Stimulated activated CD8-positive, alpha-beta memory T cell treated with anti-CD3 and anti-CD28 coated beads, Interleukin-2, amount 100 ng/mL, for 1 hour (primary cell): ENCODE measurements at places on chromosomes 11 and 22.

DNA sequence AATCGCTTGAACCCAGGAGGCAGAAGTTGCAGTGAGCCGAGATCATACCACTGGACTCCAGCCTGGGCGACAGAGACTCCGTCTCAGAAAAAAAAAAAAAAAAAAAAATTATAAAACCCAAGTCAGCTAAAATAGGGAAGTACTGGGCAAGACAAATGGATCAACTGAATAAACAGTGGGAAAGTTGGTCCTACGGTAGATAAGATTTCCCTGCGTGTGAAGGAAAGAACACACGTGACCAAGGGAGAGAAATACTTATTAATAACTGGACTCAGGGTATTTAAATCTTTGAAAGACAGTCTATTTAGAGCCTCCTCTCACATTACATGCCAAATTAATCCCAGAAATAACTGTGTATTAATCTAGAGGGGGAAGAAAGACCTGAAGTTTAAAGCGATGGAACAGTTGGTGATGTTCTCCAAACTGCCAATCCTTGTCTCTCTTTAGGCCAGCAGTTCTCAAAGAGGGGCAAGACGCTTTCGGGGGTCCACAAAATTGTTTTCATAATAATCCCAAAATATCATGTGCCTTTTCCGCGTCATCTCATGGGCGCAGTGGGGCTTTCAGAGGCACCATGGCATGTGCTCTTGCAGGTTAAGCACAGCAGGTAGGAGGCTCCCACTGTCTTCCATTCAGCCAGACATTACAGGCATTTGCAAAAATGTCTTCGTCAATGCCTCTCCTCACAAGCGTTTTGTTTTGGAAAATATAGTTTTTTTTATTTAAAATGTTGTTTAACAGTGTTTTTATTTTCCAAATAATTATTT, 6.6 kb downstream of the RTL6 start:
- DNase-seq: no peak

- DNase-seq: no peak
These were observed 10.4 kb upstream of the CDC42BPG start for GRCh38 chr11:64854534-64855502.

GRCh38 chr11:126210871-126211235, 597 bp downstream of the RPUSD4 start:
- DNase-seq: no peak

DNA sequence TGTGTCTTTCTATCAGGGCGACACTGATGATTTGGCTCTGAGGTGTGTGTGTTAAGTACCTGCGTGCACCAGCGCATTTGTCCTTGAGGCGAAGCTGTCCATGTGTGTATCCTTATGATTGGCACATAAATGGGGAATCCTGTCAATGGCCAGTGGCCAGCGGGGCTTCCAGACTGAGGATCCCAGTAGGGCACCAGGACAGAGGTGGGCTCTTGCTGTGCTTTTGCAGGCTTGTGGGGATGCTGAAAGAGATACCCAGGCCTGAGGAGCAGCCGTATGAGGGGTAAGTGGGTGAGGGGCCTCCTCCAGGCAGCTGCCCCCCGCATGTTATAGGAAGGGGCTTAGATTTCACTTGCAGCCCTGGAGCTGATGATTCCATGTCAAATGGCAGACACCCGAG, 156.8 kb downstream of the ST3GAL4 start:
- DNase-seq: no peak

GRCh38 chr11:65314501-65315203, at the start of gene CDC42EP2:
Gene CDC42EP2 (plus strand): TSS chr11:65314866. CDS start chr11:65320899, 6,033 bp downstream.
- DNase-seq: peak; percentile 65

DNA sequence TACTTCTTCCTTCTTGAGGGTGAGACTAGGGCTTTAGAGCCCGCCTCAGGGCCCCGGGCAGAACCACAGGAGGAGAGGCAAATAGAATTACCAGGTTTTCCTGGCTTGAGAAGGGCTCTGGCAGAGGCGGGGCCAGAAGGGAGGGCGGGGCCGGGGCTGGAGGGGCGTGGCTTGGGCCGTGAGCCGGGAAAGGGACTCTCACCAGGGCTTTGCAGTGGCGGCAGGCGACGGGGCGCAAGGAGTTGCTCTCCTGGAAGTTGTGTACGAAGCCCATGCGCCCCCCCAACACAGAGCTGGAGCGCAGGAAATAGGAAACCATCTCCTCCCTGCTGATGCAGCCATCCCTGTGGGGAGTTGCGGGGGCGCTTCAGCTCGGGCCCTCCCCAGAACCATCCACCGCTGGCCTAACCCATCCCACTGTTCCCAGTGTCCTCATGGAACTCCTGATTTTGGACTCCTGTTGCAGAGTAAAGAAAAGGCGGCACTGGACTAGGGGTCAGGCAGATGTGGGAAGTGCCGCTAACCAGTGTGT, 6.9 kb upstream of the NRXN2 start:
- no peak for DNase-seq

DNA sequence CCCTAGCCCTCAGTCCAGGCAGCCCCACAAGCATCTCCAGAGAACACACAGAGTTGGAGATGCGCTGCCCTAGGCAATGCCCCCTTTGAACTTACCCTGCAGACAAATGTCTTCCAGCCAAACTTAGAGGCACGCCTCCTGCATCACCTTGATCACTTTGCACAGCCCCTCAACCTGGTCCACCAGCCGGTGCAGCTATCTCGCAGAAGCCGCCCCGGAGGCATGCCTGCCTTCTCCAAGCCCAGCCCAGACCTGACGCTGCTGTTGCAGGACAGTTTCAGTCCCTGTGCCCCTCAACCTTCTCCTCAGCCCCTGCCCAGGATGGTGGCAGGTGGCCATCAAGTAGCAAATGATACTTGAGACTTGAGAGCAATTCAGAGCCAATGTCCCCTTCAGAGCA, 16.7 kb upstream of the POU2AF1 start:
- no peak for DNase-seq

- DNase-seq: no peak
These were observed 148.1 kb downstream of the DYNC2H1 start for GRCh38 chr11:103257360-103257759.

DNA sequence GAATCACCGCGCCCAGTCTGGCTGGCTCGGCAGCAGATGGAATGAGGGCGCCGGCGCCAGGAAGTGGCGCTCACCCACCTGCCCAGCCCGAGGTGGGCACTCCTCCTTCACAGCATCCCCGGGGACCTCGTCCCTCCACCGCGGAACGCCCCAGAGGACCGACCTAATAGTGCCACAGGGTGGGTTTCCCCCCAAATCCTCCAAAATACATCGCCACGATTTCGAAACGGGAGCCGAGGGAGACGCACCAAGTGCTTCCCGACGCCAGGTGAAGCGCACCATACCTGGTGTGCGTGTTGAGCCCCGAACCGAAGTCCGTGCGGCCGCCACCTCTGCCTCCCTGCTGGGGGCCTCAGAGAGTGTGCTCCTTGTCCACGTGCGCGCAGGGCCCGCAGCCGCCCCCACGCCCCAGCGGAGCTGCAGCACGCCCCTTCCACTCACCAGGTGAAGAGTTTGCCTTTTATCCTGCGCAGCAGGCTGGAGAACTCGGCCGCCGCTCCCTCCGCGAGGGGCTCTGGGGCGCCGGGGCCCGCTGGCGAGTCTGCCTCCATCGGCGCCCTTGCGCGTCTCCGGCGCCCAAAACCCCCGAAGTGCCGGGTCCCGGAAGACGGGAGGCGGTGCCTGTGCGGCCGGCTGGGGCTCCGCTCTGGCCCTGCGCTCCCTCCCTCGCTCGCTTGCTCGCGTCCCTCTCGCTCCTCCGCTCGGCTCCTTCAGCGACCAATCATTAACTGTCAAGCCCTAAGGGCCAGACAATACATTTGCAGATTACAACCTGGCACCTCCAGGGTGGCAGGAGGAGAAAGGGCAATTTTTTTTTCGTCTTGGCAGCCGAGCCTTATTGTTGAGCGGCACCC, at the start of gene SLC35F2:
Gene SLC35F2 (minus strand): TSS at position 571 of the 854 bp plus-strand sequence. CDS start 20 bp downstream, at position 551.
- DNase-seq: peak; percentile 28

- no peak for DNase-seq
These were observed 57.0 kb downstream of the MYH9 start for GRCh38 chr22:36330655-36331305.

DNA sequence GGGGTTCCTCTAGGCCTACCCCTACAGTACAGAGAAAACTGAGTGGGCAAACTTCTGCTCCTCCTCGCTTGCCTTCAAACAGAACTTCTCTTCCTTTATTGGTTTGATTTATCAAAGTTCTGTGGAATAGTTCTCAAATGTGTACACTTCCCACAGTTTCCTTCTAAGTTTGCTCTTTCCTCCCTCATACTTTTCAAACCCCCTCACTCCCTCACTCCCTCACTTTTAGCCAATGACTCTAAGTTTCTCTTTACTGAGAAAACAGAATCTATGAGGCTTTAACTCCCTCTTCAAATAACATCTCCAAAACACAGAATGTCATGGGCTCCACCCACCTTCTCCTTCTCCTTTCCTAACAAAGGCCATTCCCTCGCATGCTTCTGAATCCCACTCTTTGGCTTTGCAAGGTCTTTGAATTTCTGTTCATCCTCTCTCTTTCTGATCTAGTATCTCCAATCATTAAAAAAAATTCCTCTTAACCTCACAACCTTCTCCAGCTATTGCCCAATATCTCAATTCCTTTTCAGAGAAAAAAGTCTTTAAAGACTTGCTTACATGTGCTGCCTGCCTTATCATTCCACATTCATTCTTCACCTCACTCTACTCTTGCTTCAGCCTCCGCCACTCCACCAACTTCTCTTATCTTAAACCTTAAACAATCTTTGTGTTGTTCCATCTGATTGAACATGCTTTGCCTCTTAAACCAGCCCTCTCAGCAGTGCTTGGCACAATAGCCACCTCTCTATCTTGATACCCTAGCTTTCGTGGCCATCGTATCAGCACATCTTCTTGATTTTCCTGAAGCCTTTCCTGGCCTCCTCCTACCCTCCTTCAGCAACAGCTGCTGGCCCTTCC, 57.2 kb downstream of the DDI1 start:
- DNase-seq: no peak

DNA sequence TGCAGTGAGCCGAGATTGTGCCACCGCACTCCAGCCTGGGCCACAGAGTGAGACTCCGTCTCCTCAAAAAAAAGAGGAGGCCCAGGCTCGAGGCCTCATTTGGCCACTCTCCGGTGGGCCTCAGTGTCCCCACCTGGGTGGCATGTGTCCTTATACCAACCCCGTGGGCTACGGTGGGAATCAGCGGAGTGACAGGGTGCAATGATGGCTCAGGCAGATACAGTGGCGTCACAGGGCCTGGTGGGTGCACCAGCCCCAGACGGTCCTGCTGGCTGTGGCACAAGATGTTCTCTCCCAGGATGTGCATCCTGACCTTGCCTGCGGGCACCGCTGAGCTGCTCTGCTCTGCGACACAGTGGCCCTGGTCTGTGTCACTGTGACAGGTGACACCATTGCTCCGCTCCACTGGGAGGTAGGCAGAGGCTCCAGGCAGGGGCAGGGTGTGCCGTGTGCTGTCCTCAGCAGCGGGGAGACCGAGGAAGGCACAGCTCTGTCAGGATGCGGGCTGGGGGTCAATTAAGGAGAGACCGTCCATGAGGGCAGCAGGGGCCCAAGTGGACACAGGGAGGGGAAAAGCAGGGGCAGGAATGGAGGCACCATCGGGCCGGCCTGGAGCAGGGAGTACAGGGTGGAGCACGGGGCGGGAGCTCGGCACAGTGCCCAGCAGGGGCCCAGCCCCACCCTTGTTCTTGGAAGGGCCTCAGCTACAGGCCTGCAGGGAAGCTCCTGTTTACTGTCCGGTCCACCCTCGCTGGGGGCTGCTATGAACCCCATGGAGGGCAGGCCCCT, 21.7 kb upstream of the TH start:
- DNase-seq: no peak

GRCh38 chr11:132087148-132087547, 716.7 kb downstream of the NTM start:
- DNase-seq: no peak

GRCh38 chr11:90803366-90803765, 580.5 kb upstream of the CHORDC1 start:
- no peak for DNase-seq

GRCh38 chr22:33710326-33710725, 209.9 kb downstream of the LARGE1 start:
- DNase-seq: no peak

GRCh38 chr11:123061403-123062157, at the start of gene HSPA8:
Gene HSPA8 (minus strand): TSS chr11:123062136. CDS start chr11:123061324, 812 bp downstream.
- peak; percentile 32 for DNase-seq

GRCh38 chr11:46069595-46069994, 51.7 kb downstream of the PHF21A start:
- DNase-seq: no peak
